Lung (tissue), 17 donors: ENCODE measurements at places on chromosomes 12 and 14. TPM values are rescaled to one million over a fixed set of nuclear protein-coding genes. Genes with fewer than 3 reads are reported as not detected.

ATP6V1D gene
- 134 TPM for total RNA-seq

- H3K36me3 ChIP-seq = no peaks in the 10 kb centered on the region
- H3K27ac ChIP-seq = no peak overlapping the region
- H3K4me1 ChIP-seq = peaks cover 9% of the 10 kb centered on the region
- H3K4me3 ChIP-seq = no peak overlapping the region
- H3K27me3 ChIP-seq = no peaks in the 10 kb centered on the region
- DNase-seq = peak; percentile 90
Observed at GRCh38 chr14:95498622-95499353, 17.7 kb downstream of the SYNE3 start.

- H3K4me1 ChIP-seq = peaks cover 5% of the 10 kb centered on the region
- H3K4me3 ChIP-seq = no peak overlapping the region
- no peaks in the 10 kb centered on the region for H3K27me3 ChIP-seq
- H3K36me3 ChIP-seq = no peaks in the 10 kb centered on the region
Observed at GRCh38 chr12:51028126-51028812, 2.1 kb upstream of the SLC11A2 start.

- H3K27me3 ChIP-seq = peaks cover 3% of the 10 kb centered on the region
- no peak overlapping the region for H3K27ac ChIP-seq
- no peak overlapping the region for H3K4me3 ChIP-seq
- H3K36me3 ChIP-seq = no peaks in the 10 kb centered on the region
- DNase-seq = peak; percentile 52
- H3K4me1 ChIP-seq = no peaks in the 10 kb centered on the region
Observed at GRCh38 chr14:78157494-78158437, 12.4 kb upstream of the NRXN3 start.

LMBR1L gene
- 38.5 TPM for total RNA-seq

PTPRR gene
- 1.5 TPM for total RNA-seq

GRCh38 chr14:99995700-99996356 is 69.4 kb upstream of the EVL start:
- no peak overlapping the region for H3K27ac ChIP-seq
- H3K27me3 ChIP-seq = no peaks in the 10 kb centered on the region
- H3K36me3 ChIP-seq = no peaks in the 10 kb centered on the region
- DNase-seq = no peak
- peaks cover 12% of the 10 kb centered on the region for H3K4me1 ChIP-seq
- H3K4me3 ChIP-seq = no peak overlapping the region

PTPN6 gene
- 140 TPM for total RNA-seq

DNA sequence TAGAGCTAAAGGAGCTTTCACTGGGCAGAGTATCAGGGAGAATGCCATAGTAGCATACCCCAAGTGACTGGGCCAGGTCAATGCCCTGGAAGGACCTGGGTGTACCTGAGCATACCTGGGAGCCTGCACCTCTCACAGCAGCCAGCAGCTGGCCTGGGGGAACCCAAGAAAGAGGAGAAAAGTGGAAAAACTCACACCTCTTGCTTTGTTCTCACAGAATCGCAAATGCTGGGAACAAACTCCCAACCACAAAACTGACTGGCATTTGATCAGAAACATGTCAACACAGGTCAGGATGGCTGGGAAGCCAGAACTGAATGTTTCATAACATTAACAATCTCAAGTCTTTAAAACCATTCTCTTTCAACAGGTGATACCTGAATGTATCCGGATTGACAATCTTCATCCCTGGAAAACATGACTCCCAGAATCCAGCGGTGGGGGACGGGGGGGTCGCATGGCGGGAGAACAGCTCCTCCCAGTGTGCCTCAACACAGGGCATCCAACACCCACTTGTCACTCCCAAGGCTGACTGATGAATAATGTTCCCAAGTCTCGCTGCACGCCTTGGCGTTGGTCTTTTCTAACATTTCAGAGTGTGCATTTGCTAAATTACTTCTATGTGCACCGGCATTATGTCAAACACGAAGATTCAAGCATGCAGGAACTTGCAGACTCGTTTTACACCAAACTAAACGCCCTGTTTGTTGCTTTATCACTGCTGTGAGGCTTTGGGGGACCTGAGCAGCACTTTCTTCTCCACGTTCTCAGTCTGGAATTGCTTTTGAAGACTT is 7.9 kb downstream of the FOXN3 start:
- no peak for DNase-seq
- H3K4me3 ChIP-seq = no peak overlapping the region
- no peaks in the 10 kb centered on the region for H3K27me3 ChIP-seq
- peaks cover 22% of the 10 kb centered on the region for H3K4me1 ChIP-seq

GRCh38 chr12:105946493-105946901 is 192.3 kb downstream of the NUAK1 start:
- no peaks in the 10 kb centered on the region for H3K4me1 ChIP-seq
- peak; percentile 93 for DNase-seq
- peak overlapping the region; percentile 69 for H3K27ac ChIP-seq

DPPA3 gene
- not detected for total RNA-seq

- no peak overlapping the region for H3K4me3 ChIP-seq
- no peaks in the 10 kb centered on the region for H3K36me3 ChIP-seq
- no peak overlapping the region for H3K27ac ChIP-seq
- H3K27me3 ChIP-seq = no peaks in the 10 kb centered on the region
- no peaks in the 10 kb centered on the region for H3K4me1 ChIP-seq
- DNase-seq = no peak
Observed at GRCh38 chr12:79200176-79200575, 335.6 kb downstream of the SYT1 start.

- no peaks in the 10 kb centered on the region for H3K4me1 ChIP-seq
- H3K27me3 ChIP-seq = no peaks in the 10 kb centered on the region
- peak; percentile 58 for DNase-seq
- no peaks in the 10 kb centered on the region for H3K36me3 ChIP-seq
- no peak overlapping the region for H3K4me3 ChIP-seq
Observed at GRCh38 chr12:98464190-98464589, 51.2 kb upstream of the TMPO start.

- no peaks in the 10 kb centered on the region for H3K36me3 ChIP-seq
- no peaks in the 10 kb centered on the region for H3K27me3 ChIP-seq
- peak overlapping the region; percentile 61 for H3K27ac ChIP-seq
- no peak for DNase-seq
- H3K4me3 ChIP-seq = no peak overlapping the region
- no peaks in the 10 kb centered on the region for H3K4me1 ChIP-seq
Observed at GRCh38 chr12:106284358-106285105, 18.0 kb upstream of the TCP11L2 start.

DNA sequence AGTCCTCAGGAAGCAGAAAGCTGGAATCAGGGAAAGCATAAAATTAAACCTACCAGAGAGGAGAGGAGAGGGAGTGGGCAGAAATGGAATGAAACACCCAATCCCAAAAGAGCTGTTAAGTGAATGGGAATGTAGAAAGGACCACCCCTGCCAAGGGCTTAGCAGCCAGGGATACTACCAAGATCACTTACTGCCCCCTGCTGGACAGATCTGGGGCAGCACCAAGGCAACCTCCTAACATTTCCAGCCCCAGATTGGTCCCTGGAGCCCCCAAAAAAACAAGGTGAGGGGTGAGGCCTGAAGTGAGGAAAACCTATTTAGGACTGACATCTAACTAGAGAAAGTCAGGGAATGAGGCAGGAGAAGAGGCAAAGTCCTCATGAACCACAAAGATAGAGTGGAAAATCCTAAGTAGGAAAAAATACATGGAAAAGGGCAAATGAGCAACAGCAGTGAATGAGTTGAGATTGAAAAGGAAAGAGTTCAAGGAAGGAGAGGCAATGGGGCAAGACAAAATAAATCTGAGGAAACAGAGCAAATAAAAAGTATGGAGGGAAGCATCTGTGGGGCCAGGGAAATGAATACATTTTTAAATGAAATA is 11.2 kb upstream of the FKBP11 start:
- H3K4me3 ChIP-seq = no peak overlapping the region
- H3K27me3 ChIP-seq = no peaks in the 10 kb centered on the region
- no peak overlapping the region for H3K27ac ChIP-seq
- no peaks in the 10 kb centered on the region for H3K4me1 ChIP-seq
- H3K36me3 ChIP-seq = peaks cover 14% of the 10 kb centered on the region

- H3K4me3 ChIP-seq = no peak overlapping the region
- H3K4me1 ChIP-seq = no peaks in the 10 kb centered on the region
- DNase-seq = peak; percentile 15
- no peaks in the 10 kb centered on the region for H3K36me3 ChIP-seq
- no peak overlapping the region for H3K27ac ChIP-seq
Observed at GRCh38 chr14:29016050-29016900, 249.7 kb downstream of the FOXG1 start.

JKAMP gene
- total RNA-seq = 111 TPM

GSG1 gene
- total RNA-seq = not detected

RASSF9 gene
- total RNA-seq = 14.3 TPM

GRCh38 chr12:105220150-105220928 is 15.6 kb downstream of the APPL2 start:
- peak overlapping the region; percentile 20 for H3K27ac ChIP-seq
- no peak for DNase-seq
- no peaks in the 10 kb centered on the region for H3K4me1 ChIP-seq
- no peak overlapping the region for H3K4me3 ChIP-seq

DNA sequence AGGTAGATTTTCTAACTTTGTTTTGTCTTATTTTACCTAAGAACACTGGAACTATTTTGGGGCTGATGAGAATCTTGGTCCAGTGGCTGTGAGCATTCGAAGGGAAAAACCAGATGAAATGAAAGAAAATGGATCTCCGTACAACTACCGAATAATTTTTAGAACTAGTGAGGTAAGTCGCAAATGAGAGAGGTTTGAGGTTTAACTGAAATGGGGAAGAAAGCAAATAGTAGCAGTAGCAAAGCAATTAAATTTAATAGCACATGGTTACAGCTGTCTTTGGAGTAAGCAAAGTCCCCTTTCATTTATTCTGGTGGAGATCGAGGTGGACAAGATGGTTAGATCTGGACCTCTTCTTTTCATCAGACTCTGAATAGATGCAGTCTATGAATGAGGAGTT is 313.5 kb upstream of the RGS6 start:
- H3K4me1 ChIP-seq = no peaks in the 10 kb centered on the region
- DNase-seq = no peak
- no peak overlapping the region for H3K4me3 ChIP-seq
- H3K27ac ChIP-seq = no peak overlapping the region
- peaks cover 4% of the 10 kb centered on the region for H3K36me3 ChIP-seq

PLXNC1 gene
- 26.5 TPM for total RNA-seq

- no peaks in the 10 kb centered on the region for H3K4me1 ChIP-seq
- no peak overlapping the region for H3K27ac ChIP-seq
- no peaks in the 10 kb centered on the region for H3K27me3 ChIP-seq
- no peaks in the 10 kb centered on the region for H3K36me3 ChIP-seq
- no peak for DNase-seq
- no peak overlapping the region for H3K4me3 ChIP-seq
Observed at GRCh38 chr14:61663312-61663979, 31.9 kb upstream of the HIF1A start.

FGF6 gene
- total RNA-seq = not detected

NRIP2 gene
- 1.1 TPM for total RNA-seq

DNA sequence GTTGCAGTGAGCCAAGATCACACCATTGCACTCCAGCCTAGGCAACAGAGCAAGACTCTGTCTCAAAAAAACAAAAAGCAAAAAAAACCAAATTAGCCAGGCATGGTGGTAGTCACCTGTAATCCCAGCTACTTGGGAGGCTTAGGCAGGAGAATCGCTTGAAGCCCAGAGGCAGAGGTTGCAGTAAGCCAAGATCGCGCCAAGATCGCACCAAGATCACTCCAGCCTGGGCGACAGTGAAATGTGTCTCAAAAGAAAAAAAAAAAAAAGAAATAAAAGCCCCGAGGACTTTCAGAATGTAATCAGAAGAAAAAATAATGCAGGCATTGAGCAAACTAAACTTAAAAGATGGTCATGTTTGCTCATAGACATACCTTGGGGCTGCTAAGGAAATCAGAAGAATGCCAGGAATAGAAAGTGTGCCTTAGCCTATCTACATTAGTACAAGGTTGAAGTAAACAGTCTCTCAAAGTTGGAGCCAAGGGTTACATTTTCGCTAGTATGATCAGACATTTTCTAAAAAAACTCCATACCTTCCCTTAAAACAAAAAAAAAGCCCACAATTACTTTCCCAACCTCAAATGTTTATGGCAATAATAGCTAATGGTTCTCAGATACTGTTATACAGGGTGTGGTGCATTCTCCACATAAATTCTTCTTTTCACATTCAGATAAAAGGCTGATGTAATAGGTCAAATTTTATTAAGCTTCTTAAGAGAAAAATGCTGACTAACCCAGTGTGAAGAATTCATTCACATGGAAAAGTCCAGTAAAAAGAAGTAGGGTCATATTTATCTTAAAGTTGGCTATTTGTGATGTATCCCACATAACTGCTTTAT is 15.8 kb downstream of the DTD2 start:
- no peaks in the 10 kb centered on the region for H3K4me1 ChIP-seq
- H3K4me3 ChIP-seq = no peak overlapping the region
- DNase-seq = peak; percentile 18
- no peaks in the 10 kb centered on the region for H3K27me3 ChIP-seq
- H3K27ac ChIP-seq = no peak overlapping the region

OR2AP1 gene
- total RNA-seq = not detected

TPH2 gene
- not detected for total RNA-seq

DNA sequence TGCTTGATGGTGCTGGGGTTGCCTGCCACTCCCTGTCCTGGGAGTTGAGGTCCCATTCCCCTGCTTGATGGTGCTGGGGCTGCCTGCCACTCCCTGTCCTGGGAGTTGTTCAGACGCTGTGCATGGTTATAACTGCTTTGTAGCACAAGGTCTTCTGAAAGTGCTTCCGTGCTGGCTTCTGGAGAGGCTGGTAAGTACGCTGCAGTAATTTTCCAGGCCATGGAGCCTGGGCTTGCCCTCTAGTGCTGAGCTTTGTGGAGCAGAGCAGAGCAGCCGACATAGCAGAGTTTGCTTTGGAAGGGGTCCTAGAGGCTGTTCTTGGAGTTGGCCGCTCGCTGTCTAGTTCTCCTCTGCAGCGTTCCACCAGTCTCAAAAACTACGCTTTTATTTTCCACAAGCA is 6.3 kb downstream of the B4GALNT3 start:
- no peak overlapping the region for H3K4me3 ChIP-seq
- H3K36me3 ChIP-seq = no peaks in the 10 kb centered on the region
- peaks cover 10% of the 10 kb centered on the region for H3K4me1 ChIP-seq
- peak; percentile 25 for DNase-seq
- peak overlapping the region; percentile 61 for H3K27ac ChIP-seq
- H3K27me3 ChIP-seq = peaks cover 19% of the 10 kb centered on the region

DNA sequence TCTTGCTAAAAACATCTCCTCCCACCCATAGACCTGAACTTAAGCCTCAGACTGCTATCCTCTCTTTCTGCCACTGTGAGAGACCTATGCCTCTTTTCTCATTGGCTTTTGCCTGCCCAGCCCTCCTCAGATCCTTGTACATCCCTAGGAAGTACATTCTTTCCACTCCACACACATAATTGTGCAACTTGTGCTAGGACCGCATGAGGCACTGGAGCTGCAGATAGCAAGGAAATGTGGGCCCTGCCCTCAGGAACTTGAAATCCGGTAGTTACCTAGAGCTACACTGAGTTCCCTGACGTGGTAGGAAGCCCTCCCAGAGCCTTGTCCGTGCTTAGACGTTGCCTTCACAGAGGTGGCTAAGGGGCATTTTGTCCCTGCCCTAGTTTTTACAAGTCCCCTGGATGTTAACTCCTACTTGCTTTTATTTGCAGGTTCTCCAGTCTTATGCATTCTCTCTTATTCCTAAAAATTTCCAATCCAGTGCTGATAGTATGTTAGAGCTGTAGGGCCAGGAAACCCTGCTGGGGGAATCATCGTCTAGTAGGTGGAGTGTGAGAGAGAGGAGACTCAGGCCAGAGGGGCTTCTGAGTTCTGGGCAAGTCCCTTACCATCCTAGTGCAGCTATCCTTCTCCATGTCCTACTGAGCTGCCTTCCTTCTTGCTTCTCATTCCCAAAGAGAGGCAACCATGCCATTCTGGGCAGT is 41.3 kb downstream of the NTF3 start:
- H3K27me3 ChIP-seq = no peaks in the 10 kb centered on the region
- no peak overlapping the region for H3K27ac ChIP-seq
- H3K4me3 ChIP-seq = no peak overlapping the region
- no peaks in the 10 kb centered on the region for H3K36me3 ChIP-seq
- DNase-seq = peak; percentile 66
- peaks cover 5% of the 10 kb centered on the region for H3K4me1 ChIP-seq
